Ovary (tissue), 10 donors: ENCODE measurements at places on chromosomes 5 and 9. TPM values are rescaled to one million over a fixed set of nuclear protein-coding genes. Genes with fewer than 3 reads are reported as not detected.

The CCL27 gene
- total RNA-seq, result not detected

The TMEM174 gene
- not detected for total RNA-seq

DNA sequence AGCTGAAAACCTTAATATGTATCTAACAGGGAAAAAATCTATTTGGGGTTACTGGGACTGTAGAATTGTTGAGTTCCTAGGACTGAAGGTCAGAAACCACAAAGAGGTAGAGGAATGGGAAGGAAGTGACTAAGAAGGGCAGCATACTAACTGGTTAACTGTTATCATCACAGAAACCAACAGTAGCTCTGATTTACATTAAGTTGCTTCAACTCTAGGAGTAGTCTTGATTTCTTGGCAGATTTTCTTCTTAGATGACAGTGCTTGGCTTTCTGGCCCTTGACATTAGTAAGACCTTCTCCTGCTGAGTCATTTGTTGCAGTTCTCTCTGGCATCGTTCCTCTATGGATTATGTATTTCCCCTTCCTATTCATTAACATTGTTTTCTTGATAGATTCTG is 116.1 kb upstream of the RASA1 start:
- H3K27ac ChIP-seq, result no peak overlapping the region
- no peaks in the 10 kb centered on the region for H3K27me3 ChIP-seq
- no peaks in the 10 kb centered on the region for H3K4me1 ChIP-seq
- no peak for DNase-seq
- no peaks in the 10 kb centered on the region for H3K36me3 ChIP-seq

DNA sequence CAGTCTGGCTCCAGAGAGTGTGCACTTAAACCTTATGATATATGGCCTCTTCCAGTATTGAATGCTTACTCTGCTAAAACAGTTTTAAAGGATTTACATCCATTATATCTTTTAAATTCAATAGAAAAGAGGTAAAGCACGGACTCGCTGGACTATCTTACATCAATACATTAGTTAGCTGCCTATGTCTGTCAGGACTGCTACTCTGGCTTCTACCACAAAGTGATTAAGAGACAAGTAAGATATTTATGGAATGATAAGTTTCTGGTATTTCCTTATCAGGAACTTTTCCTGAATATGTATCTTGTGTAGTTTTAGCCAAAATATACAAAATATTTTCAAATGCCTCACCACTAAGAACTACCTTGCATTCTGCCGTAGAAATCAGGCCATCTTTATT is 295.1 kb downstream of the ISL1 start:
- no peak for DNase-seq
- H3K27ac ChIP-seq, result no peak overlapping the region
- no peaks in the 10 kb centered on the region for H3K4me1 ChIP-seq
- H3K27me3 ChIP-seq, result no peaks in the 10 kb centered on the region
- H3K36me3 ChIP-seq, result no peaks in the 10 kb centered on the region

The LCN2 gene
- total RNA-seq, result 0.33 TPM

DNA sequence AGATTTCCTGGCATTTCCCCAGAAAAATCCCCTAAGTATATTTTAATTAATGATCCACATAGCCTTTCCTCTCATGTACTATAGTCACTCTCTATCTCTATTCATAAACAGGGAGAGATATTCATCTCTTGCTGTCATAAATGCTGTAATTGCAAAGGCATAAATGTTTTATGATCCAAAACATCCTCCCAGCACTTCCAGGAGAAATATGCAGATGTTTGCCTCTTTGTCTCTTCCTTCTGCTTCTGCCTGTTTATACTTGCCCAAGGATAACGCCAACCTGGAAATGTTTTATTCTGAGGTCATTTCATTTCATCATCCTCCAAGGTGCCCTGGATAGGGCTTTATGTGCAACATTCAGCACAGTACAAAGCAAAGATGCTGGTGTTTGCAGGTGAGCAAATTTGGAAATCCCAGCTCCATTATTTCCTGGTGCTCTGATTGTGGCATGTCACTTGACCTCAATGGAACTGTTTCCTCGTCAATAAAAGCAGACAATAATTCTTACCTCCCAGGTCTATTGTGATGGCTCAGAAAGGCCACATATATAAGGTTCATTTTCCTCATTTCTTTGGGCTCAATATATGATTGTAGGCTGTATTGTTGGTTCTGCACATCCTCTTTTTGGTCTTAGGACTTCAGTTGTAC is 6.9 kb downstream of the TNFSF15 start:
- H3K4me1 ChIP-seq, result no peaks in the 10 kb centered on the region
- DNase-seq, result no peak
- H3K4me3 ChIP-seq, result no peak overlapping the region
- no peaks in the 10 kb centered on the region for H3K27me3 ChIP-seq
- H3K36me3 ChIP-seq, result no peaks in the 10 kb centered on the region
- H3K27ac ChIP-seq, result no peak overlapping the region

DNA sequence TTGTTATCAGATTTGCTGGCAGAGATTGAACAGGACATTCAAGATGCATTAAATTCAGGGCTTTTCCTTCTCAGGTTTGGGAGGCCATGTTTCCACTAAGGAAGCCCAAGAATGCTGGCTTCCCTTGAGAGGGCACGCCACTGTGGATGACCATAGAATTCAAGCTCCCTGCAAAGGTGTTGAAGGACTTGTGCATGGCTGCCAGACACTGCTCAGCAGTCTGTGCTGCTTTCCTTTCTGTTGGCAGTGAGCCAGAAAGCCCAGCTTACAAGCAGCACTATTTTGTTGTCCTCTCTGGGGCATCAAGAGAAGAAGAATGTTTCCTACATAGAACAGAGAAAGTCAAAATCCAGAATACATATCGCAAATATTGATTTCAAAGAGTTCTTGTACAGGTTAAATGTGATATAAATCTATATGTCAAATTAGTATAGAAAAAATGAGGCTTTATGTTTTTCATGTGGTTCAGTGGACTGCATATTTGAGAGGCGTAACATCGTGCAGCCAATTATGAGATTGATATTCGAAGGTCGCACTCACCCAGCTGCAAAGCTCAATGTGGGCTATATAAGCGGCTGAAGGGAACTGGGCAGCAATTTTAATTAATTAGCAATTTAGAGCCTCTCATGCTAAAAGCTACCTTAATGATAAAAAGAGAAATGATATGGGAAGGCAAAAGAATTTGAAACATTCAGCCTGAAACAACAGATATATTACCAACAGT is 103.1 kb upstream of the ISL1 start:
- no peaks in the 10 kb centered on the region for H3K36me3 ChIP-seq
- no peaks in the 10 kb centered on the region for H3K27me3 ChIP-seq
- H3K27ac ChIP-seq, result no peak overlapping the region

GRCh38 chr5:177462021-177462670 is 11.3 kb downstream of the DBN1 start:
- no peaks in the 10 kb centered on the region for H3K4me1 ChIP-seq
- no peak overlapping the region for H3K27ac ChIP-seq
- H3K4me3 ChIP-seq, result no peak overlapping the region
- no peaks in the 10 kb centered on the region for H3K36me3 ChIP-seq
- no peak for DNase-seq

DNA sequence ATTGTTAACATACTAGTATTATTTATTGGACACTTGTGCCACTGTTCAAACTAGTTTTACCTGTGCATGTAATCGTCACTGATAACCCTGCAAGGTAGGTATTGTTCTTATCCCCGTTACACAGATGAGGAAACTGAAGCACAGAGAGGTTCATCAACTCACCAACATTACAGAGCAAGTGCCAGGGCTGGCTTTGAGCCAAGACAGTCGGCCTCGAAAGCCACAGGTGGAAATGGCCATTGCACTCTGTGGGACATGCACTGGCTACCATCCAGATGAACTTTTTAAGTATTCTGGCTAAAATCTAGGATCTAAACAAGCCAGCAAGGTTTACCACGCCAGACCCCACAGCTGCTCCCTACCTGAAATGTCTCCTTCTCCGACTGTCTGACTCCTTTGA is 57.9 kb downstream of the TEX10 start:
- H3K4me1 ChIP-seq, result no peaks in the 10 kb centered on the region
- H3K4me3 ChIP-seq, result no peak overlapping the region
- no peaks in the 10 kb centered on the region for H3K27me3 ChIP-seq
- no peak overlapping the region for H3K27ac ChIP-seq
